ENCODE measurements at places on chromosomes 7 and 10.

- DNase-seq: no peak
These were observed 54.9 kb downstream of the ZRANB1 start for GRCh38 chr10:124996854-124997215.

DNA sequence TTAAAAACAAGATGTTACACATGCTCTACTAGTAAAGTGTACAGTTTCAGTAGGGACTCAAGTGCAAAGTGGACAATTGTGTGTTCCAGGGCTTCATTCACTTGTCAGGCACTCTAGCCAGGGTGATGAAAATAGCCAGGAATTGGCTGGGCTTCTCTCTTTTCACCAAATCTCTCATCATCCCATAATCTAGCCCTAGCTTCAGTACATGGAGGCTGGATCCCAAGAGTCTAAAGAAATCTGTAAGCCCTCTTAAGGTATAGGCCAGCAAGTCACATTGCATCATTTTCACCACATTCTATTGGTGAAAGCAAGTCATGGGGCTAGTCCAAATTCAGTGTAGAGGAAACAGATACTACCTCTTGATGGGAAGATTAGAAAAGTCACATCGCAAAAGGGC lies 47.3 kb upstream of the C1GALT1 start:
- no peak for DNase-seq

DNA sequence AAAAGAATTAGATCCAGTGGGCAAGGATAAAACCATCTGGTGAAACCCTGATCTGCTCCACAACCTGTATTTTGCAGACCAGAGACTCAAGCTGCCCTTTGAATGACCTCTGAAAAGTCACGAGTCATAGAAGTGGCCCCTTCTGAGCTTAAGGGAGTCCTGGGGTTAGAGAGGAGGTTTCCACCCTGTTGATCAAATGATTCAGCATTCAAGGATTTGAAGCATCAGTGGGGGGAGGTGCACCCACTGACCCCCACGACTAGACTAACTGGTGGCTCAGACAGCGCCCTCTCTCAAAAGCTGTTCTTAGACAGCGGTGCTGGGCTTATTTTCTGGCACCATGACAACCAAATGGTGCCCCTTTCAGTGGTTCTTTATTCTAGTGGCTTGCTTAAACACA lies 44.3 kb downstream of the PLCE1 start:
- DNase-seq: no peak

DNA sequence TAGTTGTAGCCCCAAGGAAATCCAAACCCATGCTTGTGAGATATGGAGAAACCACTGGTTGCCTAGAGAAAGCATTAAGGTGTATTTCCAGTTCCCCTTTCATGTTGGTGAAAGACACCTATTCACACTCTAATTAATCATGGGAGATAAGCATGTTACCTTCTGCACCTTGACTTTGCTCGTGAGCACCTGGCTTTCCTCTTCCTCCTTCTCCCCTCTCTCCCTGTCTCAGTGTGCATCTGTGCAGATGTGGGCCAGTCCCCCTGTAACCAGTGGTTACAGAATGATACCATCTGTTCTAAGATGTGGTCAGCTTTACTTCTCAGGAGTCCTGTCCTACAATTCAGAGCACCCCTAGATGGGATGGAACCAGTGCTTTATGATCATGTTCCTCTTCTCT lies 160.6 kb downstream of the LCOR start:
- DNase-seq: no peak

DNA sequence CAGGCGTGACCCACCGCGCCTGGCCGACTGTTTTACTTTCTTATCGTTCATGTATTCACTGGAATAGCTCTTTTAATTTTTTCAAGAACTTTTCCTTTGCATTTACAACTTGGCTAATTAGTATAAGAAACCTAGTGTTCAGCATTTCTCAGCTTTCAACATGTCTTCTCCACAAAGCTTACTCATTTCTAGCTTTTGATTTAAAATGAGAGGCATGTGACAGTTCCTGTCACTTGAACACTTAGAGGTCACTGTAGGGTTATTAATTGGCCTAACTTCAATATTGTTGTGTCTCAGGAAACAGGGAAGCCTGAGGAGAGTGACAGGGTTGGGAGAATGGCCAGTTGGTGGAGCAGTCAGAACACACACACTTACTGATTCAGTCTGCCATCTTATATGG lies 125.1 kb upstream of the GPR22 start:
- no peak for DNase-seq

GRCh38 chr10:76453997-76454396 lies 1022.6 kb downstream of the LRMDA start:
- DNase-seq: no peak

GRCh38 chr7:14073543-14073942 lies 84.1 kb upstream of the ETV1 start:
- DNase-seq: no peak

- no peak for DNase-seq
These were observed 30.4 kb upstream of the RET start for GRCh38 chr10:43046288-43046991.

DNA sequence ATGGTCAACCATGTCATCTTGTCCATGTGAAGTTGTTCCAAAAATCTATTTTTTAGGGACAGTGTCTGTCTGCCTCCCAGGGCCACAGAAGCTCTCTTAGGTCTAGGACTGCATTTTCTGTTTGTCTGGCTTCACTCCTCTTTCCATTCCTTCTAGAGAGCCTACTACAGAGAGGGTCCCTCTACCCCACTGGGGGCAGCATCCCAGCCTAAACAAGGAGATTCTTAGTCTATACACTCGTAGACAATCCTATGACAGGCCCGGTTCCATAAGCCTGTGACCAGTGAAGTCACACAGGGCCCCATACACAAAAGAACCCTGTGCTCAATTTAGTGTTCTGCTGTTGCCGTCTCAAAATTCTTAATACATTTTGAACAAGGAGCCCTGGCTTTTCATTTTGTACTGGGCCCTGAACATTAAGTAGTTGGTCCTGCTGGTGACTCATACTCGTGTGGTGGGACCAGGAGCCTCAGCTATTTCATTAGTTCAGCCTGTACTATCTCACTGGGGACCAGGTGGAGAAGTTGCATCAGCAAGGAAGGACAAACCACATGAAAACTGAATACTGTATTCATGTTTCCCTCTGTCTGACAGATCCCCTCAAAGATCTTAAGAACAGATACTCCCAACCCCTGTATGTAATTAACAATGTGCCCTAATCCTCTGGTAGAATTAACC lies 23.5 kb upstream of the FAM180A start:
- no peak for DNase-seq

GRCh38 chr7:84232646-84233045 lies 38.1 kb upstream of the SEMA3A start:
- DNase-seq: no peak

DNA sequence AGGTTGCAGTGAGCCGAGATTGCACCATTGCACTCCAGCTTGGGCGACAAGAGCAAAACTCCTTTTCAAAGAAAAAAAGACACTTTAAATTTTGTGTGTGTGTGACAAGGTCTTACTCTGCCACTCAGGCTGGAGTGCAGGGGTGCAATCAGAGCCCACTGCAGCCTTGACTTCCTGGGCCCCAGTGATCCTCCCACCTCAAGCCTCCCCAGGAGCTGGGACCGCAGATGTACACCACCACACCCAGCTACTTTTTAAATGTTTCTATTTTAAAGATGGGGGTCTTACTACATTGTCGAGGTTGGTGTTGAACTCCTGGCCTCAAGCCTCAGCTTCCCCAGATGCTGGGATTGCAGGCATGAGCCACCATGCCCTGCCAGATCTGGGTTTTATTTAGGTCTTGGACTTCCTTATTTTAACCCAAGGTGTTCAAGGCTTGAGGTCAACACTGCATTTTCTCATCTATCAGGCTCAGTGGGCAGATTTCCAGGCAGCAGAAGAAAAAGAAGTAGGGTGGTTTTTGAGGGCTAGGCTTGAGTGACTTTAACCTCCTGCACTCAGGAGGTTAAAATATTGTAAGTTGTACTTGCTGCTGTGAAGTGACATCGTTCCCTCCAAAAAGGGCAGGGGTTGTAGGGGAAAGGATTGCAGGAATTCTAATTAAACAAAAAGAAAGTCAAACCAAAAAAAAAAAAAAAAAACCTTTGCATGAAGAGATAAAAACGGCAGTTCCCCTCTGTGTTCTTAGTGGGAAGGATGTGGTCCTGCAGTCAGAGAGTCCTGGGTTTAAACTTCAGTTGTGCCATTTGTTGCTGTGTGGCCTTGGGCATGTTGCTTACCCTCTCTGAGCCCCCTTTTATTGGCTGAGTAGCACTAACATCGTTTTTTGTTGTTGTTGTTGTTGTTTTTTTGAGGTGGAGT lies 71.5 kb downstream of the CARD11 start:
- no peak for DNase-seq

GRCh38 chr10:13956826-13957225 lies 370.1 kb downstream of the PRPF18 start:
- DNase-seq: no peak

- no peak for DNase-seq
These were observed 38.6 kb downstream of the RSBN1L start for GRCh38 chr7:77734659-77735421.

DNA sequence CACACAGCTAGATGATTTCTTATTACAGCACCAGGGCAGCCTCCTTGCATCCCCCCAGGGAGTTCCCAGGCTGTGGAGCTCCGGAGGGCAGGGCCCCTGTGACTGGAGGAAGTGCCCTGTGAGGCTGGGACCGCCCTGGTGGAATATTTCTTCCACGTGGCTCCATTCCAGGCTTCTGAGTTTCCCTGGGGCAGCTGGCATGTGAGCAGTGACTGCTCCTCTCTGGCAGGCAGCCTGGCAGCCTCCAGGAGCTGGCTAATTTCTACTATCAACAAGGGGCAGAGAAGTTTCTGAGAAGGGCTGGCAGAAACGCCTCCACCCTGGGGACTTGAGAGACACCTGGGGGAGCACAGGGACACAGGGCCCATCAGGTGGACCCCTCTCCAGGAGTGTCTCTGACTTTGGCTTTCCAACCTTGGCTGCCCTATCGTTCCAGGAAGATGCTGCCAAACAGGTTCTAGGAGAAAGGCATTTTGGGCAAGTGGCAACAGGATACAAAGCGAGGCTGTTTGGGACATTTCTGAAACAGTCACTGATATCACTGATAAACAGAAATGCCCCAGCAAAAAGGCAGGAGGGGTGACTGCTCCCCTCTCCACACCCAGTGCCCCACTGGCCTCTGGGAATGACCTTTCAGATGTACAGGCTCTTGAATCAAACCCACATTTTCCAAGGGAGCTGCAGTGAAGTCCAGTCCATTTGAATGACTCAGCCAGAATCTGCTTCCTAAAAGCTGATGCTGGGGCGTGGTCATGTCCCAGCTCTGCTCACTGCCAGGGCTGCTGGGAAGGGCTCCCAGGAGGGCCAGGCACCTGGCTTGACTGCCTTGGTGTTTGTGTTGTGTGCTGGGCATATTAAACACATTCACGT lies 16.1 kb downstream of the MYOF start:
- DNase-seq: no peak

GRCh38 chr10:123160311-123160980 lies 6.2 kb downstream of the BUB3 start:
- DNase-seq: no peak

GRCh38 chr10:59075576-59075975 lies 100.9 kb upstream of the PHYHIPL start:
- DNase-seq: no peak

- DNase-seq: no peak
These were observed 5.4 kb upstream of the PPP1R9A start for GRCh38 chr7:94901981-94902380.

GRCh38 chr10:33193057-33193700 lies 141.3 kb downstream of the NRP1 start:
- DNase-seq: peak; percentile 71

GRCh38 chr7:151505433-151505832 lies 14.3 kb downstream of the RHEB start:
- DNase-seq: no peak

- DNase-seq: no peak
These were observed 38.3 kb upstream of the CDCA7L start for GRCh38 chr7:21984042-21984441.

- DNase-seq: no peak
These were observed 108.3 kb upstream of the TCERG1L start for GRCh38 chr10:131419797-131420196.

- DNase-seq: peak; percentile 82
These were observed 197.4 kb downstream of the RNLS start for GRCh38 chr10:88385601-88386203.

- no peak for DNase-seq
These were observed 18.5 kb upstream of the IFRD1 start for GRCh38 chr7:112431803-112432202.

DNA sequence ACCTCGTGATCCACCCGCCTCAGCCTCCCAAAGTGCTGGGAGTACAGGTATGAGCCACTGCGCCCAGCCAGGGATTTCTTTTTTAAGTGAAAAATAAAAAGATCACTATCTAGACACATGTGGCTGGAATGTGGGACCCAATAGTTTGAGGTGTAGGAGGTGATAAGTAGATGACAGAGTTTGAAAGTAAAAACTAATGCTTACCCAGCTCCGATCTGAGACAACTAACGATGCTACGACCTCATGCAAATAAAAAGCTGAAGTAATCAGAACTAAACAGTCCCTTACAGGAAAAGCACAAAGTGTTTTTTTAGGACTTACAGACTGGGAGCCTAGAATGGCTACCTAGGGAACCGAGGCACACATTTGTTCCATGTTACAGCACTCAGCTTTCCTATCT lies 23.0 kb downstream of the PCGF6 start:
- DNase-seq: no peak

- DNase-seq: no peak
These were observed 43.4 kb downstream of the HECTD2 start for GRCh38 chr10:91453535-91453934.

DNA sequence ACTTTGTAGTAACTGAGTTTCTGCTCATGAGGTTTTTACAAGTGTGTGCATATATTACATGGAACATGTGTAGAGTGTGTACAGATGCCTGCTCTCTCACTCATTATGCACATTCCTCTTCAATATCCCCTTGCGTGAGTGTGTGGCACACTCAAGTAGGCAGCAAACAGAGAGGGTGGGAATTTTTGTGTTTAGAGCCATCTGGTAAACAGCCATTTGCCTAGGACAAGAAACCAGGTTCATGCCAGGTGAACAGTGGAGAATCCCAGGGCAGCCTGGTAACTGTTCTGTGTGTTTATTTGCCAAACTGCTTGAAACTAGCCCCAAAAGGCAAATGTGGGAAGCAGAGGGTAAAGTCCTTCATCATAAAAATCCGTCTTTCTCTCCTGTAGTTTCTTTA lies 19.9 kb downstream of the FBXW4 start:
- DNase-seq: no peak

DNA sequence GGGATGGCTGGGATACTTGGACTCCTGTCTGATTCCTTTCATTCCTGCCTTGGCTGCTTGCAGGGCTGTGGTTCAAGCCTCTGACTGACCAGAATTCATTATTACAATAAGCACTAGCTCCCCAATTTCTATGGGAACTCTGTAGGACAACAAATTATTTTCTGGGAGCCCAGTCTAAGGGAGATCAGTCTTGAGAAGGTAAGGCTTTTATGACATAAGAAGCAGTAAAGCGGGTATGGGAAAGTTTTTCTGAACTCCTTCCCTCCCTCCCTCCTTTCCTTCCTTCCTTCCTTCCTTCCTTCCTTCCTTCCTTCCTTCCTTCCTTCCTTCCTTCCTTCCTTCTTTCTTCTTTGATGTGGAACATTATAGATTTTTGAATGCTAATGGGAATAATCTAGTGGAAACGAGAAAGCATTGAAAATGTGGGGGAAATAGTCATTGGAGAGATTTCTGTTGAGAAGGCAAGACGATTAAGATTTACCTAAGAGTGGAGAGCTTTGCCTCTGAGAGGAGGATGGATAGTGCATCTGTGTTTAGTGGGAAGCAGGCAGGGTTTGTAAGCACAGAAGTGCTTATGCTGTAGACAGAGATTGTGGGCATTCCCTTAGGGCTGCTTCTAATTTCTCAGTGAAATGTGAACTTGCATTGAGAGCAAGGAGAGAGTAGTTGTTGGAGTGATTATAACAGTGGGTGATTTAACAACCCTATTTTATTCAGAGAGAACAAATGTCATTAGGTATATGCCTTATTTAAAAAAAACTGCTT lies 201.5 kb downstream of the DNAJB9 start:
- no peak for DNase-seq
